Left hindlimb (tissue), 1 donor: ENCODE measurements at places on chromosomes 7 and 10.

DNA sequence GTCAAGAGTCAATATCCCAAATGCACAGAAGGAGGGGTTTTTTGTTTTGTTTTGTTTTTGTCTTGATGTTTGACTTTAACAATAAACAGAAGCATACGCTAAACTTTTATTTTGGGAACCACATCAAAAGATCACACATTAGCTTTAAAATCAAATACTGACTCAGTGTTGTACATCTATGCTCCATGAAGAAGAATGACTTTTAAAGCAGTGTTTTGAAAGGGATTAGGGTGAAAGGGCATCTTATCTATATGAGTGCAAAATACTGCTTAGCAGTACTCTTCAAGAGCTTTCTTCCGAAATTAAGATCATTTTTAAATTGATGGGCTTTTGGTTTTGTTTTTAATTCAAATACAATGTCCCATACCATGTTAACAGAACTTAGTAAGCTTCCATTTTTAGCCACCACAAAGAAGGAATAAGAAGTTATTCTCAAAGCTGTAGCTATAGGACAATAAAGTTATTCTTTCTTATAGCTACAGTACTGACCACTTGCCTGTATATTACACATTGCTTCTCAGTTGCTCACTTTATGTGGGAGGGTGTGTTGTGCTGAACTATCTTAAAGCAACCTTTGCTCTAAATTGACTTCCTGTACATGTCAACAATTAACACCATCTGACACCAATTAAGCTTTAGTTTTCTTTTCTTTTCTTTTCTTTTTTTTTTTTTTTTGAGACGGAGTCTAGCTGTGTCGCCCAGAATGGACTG lies 144.3 kb upstream of the KAT6B start:
- no peak for DNase-seq

DNA sequence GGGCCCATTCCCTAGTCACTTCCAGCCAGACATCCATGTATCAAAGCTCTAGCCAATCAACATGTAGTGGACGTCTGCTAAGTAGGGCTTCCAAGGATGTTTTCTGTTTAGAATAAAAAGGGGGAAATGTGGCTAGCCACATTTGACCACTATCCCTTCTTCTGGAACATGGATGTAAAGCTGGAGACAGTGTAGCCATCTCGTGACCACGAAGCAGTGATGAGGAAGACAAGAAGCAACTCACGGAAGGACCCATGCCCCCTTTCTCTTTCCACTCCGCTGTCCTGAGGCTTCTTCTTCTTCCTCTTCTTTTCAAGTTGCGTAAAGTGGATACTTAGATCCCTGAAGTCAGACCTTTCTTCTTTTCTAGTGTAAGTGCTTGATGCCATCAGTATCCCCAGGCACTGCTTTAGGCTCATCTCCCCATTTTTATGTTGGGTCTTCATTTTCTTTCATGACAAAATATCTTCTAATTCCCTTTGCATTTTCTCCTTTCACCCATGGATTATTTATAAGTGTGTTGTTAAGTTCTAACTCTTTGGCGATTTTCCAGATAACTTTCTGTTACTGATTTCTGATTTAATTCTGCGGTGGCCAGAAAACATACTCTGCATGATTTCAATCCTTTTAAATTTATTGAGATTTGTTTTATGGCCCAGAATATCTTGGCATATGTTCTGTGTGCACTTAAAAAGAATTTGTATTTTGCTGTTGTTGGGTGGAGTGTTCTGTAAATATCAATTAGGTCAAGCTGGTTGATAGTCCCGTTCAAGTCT lies 594.5 kb downstream of the SDK1 start:
- DNase-seq, result no peak

- no peak for DNase-seq
Measured at GRCh38 chr10:121599947-121600346, 1.7 kb upstream of the FGFR2 start.

DNA sequence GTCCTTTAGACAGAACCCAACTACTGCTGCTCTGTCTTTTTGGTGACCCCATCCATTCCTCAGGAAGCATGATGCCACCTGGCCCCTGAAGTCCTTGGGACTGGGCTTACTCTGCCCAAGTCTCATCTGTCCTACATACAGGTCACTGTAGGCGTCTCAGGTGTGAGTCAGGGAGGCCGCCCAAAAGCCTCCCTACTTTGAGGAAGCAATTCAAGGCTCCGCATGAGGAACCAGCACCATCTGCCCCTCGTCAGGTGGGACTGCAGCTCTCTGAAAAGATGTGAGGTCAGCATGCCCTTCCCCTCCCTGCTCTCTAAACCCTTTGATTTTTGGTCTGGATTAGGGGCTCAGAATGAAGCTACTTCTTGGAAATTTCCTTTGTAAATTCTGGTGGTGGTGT lies 354.8 kb downstream of the CXCL12 start:
- no peak for DNase-seq

- DNase-seq, result no peak
Measured at GRCh38 chr7:72249106-72249505, 163.0 kb downstream of the CALN1 start.

- DNase-seq, result no peak
Measured at GRCh38 chr10:99849536-99849935, 67.1 kb downstream of the ABCC2 start.

- no peak for DNase-seq
Measured at GRCh38 chr7:43533801-43534479, 49.0 kb upstream of the STK17A start.

DNA sequence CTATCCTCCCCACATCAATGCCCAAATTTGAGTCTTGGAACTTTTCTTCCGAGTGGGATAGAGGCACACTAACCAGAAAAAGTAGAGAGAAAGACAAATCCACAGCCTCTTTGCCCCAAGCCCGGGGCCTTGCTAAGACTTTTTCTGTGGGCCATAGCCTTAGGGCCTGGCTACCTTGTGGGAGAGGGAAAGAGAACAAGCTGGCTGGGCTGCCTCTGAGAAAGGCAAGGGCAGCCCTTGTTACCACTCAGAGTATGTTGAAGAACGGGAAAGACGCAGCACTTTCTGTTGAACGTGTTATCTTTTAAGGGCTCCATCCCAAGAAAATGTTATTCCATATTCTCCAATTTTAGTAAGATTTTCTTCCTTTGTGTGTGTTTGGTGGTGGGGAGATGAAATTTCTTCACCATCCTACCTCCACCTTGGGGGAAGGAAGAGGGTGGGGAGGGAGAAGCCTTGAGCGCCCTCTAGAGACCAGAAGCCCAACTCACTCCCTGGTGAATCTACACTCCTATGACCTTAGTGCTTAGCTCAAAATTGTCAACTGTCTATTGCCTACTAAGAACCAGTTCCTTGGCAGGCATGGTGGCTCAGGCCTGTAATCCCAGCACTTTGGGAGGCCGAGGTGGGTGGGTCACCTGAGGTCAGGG lies 3.9 kb upstream of the NRF1 start:
- no peak for DNase-seq

DNA sequence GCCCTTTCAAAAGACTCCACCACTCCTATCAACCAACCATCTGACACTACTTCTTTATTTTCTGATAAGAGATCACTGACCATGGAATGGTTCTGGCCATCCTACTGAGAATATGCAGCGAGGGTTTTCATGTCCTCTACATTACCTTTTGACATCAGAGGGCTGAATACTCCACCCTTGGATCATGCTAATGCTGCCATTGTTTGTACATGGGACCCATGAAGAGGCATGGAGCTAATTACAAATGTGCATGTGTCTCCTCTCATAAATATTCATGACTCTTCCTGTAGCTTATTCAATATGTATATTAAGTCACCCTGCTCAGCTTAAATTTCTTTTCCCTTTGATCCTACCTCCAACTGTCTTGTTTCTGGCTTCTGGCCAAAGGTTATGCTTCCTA lies 1065.8 kb upstream of the GHITM start:
- no peak for DNase-seq

DNA sequence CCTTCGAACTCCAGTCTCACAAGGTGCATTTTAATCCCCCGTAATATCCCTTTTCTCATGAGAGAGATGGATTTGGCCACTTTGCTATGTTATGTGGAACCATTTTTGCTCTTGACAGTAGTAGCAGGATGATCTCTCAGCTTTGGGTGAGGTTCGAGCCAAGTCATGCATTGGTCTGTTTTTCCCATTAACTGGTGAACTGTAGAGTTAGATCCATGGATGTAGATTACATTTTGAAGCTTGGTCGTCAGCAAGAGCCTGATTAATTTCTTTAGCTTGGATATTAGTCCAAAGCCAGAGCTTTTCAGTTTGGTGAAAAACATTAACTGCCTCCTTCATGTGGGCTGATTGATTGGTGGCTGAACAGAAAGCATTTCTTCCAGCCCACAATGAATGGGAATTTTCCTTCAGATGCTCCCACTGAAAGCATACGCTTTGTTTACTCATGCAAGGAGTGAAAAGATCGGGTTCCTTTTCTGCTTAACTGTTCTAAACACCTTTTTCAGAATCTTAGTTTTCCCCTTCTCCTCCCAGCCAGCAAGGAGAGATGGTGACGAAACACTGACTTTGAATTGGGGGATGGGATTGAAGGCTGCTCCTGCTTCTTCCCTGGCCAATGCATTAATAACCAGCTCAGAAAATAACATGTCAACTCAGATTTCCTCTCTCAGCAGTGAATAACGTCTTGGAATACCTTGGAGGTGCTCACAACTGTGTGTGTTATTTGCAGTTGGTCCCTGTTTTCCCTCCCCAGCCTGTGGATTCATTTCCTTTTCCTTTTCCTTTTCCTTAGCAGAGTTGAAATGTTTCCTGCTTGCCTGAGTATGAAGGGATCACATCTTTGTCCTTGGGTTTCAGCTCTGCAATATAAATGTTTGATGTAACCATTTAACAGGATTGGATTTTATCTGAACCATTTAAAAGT lies 351.8 kb upstream of the FZD8 start:
- peak; percentile 53 for DNase-seq

DNA sequence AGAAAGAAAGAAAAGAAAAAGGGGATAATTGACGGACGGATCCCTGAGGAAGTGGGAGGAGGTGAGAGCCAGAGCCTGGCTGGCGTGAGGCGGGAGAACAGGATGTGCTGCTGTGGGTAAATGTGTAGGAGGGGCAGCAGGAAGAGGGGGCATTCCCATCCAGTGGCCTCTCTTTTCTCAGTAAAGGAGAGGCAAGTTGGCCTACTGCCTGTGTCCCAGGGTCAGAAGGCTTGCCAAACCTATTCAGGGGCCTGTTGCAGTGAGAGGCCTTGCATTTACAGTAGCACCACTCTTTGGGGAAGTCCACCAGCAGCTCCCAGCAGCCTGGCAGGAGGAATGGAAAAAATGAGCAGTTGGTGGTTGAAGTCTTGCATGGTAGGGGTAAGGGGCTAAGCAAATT lies 26.6 kb upstream of the ASCC1 start:
- peak; percentile 93 for DNase-seq

- DNase-seq, result peak; percentile 66
Measured at GRCh38 chr7:83936056-83936708, 258.4 kb downstream of the SEMA3A start.

GRCh38 chr10:78071140-78071856 lies 37.6 kb downstream of the RPS24 start:
- no peak for DNase-seq

- DNase-seq, result no peak
Measured at GRCh38 chr10:121216295-121216694, 365.1 kb downstream of the WDR11 start.

GRCh38 chr10:89217057-89217990 lies 10.2 kb upstream of the CH25H start:
- DNase-seq, result no peak

DNA sequence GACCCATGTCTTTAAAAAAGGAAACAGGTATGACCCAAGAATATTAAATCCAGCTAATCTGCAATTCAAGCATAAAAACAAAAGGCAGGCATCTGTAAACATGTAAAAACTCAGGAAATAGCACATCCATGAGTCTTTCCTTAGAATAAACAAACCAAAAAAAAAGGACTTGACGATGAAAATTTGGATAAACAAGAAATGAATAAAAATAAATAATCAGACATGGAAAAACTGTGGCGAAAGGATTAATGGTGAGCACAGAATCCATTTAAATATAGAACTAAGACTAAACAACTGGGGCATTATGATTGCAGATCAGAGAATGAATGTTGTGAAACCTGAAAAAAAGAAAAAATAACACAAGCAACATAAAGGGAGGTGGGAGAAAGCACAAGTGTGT lies 170.1 kb downstream of the DOCK4 start:
- no peak for DNase-seq

- no peak for DNase-seq
Measured at GRCh38 chr7:106806556-106806955, 58.5 kb upstream of the PIK3CG start.

DNA sequence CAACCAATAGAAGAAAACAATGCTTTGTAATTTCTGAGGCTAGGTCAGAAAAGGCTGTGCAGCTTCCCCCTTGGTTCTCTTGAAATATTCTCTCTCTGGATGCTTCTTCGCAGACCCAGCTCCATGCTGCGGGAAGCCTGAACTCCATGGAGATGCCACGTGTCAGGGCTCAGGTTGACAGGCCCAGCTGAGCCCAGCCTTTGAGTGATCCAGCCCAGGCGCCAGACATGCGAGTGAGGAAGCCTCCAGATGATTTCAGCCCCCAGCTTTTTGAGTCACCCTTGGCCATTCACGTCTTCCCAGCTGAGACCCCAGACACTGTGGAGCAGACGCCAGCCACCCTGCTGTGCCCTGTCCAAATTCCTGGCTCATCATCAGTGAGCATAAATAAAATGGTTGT lies 378.4 kb upstream of the NRP1 start:
- DNase-seq, result no peak

GRCh38 chr10:4824791-4825310 lies 1.2 kb upstream of the AKR1E2 start:
- DNase-seq, result no peak

DNA sequence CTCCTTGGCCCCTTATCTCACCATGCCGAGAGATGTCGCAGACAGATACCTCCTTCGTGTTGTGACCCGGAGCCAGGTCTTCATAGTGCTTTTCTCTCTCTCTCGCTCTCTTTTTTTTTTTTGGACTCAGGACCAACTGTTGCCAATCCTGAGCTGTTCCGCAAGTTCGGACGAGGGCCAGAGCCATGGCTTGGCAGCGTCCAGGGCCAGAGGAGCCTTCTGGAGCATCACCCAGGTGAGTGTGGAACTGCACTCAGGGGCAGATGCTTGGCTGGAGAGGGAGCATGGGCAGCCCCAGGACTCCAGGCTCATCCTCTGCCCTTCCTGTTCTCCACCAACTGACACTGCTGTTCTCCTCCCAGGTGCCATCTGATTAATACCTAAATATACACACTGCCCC lies 7.8 kb downstream of the ZNF862 start:
- no peak for DNase-seq

GRCh38 chr10:124036746-124037145 lies 56.7 kb downstream of the CHST15 start:
- no peak for DNase-seq

DNA sequence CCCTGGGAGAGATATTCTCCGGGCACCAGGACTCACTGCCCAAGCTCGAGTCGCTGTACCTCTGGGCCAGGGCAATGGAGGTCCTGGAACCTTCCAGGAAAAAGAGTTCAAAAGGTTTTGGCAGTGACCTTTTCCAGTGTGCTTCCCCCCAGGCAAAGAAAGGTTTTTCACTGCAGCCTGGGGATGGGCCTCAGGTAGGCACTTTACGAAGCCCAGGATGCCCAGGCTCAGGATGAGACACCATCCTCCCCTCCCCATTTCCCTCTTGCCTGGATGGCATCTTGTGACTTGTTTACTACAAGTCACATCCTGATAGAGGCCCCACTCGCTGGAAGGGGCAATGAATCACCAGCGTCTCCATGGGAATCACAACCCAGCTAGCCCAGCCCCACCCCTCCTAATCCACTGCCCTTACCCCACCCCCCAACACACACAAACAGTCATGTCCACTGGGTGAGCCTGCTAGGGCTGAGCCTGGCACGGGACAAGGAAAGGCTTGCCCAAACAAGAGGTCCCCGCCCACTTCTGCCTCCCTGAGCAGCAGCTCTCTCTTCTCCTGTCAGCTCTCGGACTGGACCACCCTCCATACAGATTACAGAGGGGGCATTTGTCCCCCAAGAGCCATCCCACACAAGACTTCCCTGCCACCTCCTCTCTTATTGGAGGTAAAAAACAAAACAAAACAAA lies 93.8 kb upstream of the SMNDC1 start:
- peak; percentile 59 for DNase-seq
